ENCODE measurements at places on chromosomes 7 and 10. TPM values are rescaled to one million over a fixed set of nuclear protein-coding genes. Genes with fewer than 3 reads are reported as not detected.

DNA sequence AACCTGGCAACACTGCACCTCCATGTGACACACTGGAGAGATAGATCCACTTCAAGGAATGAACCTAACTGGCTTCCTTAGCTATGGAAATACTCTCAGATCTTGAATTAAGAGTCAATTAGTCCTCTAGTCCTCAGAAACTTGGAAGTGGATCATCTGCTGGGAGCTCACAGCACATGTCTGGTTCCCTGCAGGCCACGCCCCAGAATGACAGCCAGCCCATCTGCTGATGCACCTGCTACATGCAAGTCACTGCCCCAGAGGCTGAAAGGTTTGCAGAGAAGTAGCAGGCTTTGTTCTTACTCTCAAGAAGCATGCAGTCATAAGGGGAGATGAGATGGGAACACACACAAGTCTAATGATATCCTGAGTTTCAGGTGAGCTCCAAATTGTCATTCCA, 275.9 kb downstream of the SKAP2 start:
- DNase-seq = no peak

DNA sequence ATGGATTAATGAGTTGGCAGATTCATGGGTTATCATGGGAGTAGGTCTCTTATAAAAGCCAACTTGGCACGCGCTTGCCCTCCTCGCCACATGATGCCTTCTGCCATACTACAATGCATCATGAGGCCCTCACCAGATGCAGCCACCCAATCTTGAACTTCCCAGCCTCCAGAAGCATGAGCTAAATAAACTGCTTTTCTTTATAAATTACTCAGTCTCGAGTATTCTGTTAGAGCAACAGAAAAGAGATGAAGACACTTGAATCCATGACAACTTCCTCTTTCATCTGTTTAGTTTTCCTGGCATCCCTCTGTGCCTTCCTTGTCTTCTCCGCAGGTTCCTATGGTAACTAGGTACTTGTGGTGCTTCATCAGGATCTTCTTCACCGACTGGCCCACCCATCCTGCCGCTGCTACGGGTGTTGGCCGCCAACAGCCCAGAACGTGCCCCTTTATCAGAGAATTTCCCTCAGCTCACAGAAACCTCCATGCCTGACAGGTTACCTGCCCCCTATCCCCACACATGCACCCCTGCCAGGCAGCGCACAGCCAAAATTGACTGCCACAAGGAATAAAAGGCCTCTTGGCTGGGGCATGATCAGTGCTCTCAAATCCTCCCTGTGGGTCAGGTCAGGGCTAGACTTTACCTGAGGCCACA, 28.0 kb upstream of the PPIF start:
- DNase-seq = no peak

DNA sequence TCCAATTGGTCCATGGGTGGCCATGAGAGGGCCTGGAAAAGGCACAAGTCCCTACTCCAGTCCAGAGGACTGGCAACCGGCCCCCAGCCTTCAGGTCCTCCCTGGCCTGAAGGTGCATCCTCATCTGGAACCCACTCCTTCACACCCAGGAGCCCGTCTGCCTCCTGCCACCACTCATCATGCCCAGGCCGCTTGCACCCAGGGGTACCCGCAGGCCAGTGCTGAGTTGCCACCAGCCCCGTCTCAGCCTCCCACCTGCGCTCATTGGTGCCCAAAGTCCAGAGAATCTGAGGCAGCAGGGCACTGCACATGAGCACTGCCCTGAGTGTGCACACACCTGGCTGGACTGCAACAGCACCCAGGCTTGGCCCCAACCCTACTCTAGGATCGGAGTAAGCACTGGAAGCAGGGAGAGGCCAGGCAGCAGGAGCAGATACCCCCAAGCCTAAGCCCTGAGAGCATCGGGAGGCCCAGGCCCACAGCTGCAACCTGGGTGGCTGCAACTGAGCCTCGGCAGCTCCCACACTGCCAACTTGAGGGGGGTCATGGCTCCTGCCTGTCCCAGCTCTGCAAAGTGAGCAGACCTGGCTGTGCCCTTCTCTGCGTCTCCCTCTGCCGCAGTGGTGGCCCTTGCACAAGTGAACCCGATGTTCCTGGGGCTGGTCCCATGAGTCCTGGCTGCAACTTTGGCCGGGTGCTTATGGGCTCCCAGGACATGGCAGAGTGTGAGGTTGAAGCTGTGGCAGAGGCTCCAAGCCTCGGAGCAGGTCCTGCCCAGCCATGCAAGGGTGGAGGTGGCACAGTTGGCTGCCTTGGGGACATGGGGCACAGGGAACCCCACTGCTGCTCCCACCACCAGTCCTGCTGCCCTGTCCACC, 44.3 kb downstream of the TCERG1L start:
- no peak for DNase-seq

DNA sequence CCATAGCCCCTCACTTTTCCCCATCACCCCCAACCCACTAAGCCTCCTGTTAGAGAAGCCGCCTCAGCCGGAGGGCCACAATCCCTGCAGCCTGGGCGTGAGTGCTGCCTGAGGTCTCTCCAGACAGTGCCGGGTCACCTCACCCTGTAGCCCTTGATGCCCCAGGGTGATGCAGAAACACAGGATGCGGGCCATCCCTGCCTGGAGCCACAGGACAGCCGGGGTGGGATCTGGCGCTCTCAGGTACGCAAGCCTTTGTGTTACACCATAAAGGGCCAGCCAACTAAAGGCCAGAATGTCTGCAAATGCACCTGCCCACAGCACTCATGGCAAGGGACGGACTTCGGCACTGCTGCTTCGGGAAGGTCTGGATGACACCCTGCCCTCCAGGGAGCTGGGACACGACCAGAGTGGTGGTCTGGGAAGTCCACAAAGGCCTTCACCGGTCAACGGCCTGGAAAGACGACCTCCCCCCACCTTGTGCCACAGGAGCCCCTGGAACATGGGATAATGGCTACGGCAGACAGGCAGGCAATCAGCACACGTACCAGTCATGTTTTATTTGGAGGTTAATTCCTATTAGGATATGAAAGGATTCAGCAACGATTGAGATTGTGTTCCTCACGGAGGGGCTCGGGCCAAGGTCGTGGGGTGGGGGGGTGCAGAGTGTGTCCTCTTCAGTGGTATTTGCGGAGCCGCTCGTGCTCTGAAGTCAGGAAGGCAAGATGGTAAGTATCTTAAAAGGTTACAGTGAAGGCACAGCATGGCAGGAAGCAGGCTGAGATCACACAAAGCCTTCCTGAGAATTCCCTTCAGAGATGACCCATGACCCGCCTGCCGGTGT, 8.1 kb downstream of the ATP5MF start:
- DNase-seq = no peak

GRCh38 chr10:113557903-113558321, 5.1 kb downstream of the HABP2 start:
- DNase-seq = no peak

- DNase-seq = no peak
These were observed 187.7 kb downstream of the JAZF1 start for GRCh38 chr7:27992755-27993493.

DNA sequence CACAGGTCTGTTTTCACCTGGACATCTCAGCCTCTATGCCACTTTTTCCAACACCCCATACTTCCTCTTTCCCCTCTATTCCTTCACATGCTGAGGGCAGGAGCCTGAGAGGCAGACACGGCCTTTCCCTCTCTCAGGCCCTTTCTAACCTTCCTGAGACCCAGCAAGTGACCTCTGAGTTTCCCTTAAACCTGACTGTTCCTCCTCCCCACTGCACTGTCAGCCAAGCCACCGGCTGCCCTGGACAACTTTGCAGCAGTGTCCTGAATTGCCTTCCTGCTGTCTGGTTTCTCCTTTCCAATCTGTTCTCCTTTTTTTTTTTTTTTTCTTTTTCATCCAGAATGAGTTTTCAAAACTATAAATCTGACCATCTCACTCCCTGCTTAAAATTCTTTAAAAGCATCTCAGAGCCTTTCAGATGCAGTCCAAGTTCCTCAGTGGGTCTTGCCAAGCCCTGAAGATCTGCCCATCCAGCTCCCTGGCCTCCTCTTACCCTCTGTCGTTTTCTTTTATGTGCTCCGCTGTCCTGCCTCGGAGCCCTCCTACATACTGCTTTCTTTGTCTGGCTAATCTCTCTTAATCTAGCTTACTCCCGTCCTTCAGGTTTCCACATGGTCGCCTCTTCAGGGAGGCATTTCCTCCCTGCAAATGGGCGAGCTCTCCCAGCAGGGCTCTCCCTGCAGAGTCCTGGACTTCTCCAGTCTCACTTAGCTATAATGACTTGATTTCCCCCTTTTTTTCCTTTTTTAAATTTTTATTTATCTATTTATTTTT, 30.5 kb downstream of the SLC13A4 start:
- DNase-seq = no peak

The GRID1 gene
- 0.20 TPM for total RNA-seq

The GPR15LG gene
- total RNA-seq = 6.8 TPM

The LOXL4 gene
- total RNA-seq = 20.1 TPM

The FAM25A gene
- not detected for total RNA-seq

Measured in renal cortical epithelial cell (primary cell).